ENCODE measurements at places on chromosomes 5 and 9.
A peak's percentile ranks its signal among the peaks of the same experiment; 100 is the strongest.

DNA sequence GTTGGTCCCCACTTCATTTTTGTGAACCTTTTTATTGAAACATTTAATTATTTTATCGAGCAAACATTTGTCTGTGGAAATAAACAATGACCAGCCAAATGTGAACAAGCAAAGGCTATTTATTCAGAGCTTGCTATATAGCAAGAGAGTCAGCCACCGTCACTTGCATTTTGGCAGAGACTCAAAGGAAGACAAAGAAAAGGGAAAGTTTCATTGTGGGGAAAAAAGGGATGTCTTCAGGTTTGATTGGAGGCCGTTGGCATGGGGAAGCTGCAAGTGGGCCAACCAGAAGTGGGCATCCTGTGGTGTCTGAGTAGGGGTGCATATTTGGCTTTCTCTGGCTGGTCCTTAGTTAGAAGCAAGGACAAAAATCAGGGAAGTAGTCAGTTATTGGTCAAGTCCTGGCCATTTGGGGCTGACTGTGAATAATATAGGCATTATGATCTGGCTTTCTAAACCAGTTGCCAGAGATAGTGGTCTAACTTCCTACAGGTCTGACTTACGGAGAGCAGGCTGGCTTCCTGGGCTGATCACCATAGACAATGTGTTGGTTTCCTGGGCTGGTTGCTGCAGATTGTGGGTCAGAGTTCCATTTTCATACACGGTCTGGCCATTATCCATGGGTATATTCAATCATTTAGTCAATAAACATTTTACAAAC, 16.6 kb downstream of the ENC1 start:
- no peak for DNase-seq

- peak; percentile 60 for DNase-seq
Observed at GRCh38 chr5:170623576-170624181, 119.9 kb downstream of the KCNIP1 start.

- no peak for DNase-seq
Observed at GRCh38 chr5:167233507-167234220, 1057.8 kb upstream of the WWC1 start.

DNA sequence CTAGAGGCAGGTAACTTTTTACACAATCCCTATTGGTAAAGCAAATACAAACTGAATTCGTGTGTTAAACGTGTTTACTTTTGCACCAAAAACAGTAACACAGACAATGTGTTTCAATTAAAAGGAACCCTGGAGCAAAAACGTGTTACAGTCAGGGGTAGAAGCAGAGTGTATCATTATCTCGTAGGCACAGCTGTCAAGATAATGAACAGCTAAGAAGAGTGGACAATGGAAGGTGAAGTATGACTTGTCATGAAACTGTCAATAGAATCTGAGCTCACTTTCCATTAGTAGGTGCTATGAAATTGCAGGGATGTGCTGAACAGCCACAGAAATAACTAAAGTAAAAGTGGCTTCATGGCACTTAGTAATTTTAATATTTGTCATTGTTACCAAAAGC, 1229.8 kb upstream of the WWC1 start:
- DNase-seq: no peak

DNA sequence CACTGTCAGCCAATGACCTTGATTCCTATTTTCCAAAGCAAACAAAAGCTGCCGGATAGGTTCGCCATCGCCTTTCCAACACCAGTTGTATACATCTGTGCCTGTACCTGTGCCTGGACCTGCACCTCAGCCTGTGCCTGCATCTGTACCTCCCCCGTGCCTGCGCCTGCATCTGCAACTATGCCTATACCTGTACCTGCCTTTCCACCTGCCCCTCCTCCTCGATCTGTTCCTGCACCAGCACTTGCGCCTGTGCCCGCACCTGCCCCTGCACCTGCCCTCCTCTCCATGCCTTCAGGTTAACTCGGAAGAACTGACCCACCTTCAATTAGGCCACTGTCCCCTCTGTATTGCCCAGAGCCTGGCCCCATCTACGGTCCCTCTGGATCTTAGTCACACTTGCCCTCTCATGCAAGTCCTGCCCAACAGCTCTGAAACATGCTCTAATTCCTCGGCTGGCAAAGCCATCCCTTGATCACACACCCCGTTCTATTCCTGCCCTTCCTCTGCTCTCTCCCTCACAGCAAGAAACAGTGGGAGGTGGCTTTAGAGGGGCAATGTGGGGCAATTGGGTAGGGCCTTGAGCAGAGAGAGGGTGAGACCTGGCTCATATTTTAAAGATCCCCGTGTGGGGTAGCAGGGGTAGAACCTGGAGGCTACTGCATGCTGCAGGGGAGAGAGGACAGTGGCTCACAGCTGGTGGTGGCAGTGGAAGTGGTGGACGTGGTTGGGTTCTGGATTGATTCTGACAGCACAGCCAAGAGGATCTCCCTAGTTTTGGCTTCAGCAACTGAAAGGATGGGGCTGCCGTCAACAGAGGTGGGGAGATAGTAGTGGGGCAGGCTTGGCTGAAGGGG, 59.6 kb upstream of the PHYKPL start:
- no peak for DNase-seq

- DNase-seq: no peak
Observed at GRCh38 chr9:82153032-82153431, 164.5 kb downstream of the SPATA31D1 start.

DNA sequence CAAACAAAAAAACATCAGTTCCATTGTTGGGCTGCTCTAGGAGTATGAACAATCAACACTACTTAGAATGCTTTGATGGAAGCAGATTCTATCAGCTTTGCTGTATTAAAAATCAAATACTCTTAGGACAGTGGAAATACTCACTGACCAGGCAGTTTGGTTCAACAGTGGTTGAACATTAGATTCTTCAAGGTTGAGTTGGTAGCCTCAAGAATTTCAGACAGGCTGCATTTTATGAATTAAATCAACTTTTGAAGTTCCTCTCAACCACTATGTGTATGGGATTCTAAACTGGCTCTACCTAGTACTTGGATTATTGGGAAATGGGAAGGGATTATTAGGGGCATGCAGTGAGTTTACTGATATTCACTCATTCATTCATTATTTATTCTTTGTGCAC, 35.0 kb downstream of the ACTBL2 start:
- DNase-seq: no peak

- DNase-seq: no peak
Observed at GRCh38 chr9:137880160-137880975, 2.8 kb downstream of the CACNA1B start.

Measured in dermis microvascular lymphatic vessel endothelial cell (primary cell).